HFFc6 (cell line): ENCODE measurements at places on chromosomes 6 and 20. TPM values are rescaled to one million over a fixed set of nuclear protein-coding genes. Genes with fewer than 3 reads are reported as not detected.

DNA sequence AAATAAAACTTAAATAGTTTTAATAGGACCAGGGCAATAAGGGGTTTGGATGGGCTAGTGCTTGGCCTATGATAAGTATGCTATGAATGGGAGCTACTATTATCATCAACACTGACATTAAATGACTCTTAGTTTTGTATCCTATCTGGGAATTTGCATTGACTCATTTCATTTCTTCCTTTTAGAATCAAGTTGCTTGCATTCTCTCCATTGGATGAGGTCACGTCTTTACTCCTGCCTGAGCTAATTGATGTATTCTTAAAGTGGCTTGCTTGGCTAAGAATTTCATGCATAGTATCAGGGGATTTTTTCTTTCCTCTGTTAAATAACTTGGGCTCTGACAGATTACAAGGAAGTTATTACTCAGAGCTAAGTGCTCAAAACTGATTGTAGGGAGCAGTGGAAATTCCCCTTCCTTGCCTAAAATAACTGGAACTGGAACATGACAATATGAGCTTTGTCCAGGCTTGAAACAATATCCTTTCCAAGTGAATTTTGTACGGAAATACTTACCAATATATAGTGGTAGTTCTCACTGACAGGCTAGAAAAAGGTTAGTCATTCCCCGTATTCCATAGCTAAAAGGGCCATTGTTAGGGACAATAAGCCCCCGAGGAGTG, 169.9 kb downstream of the BCAS1 start:
- no peaks in the 10 kb centered on the region; the same call in 1 of the 2 replicates for H3K27me3 ChIP-seq
- H3K27ac ChIP-seq: peak overlapping the region; percentile 92
- peaks cover 80% of the 10 kb centered on the region for H3K4me1 ChIP-seq
- peak overlapping the region; percentile 72 for H3K4me3 ChIP-seq
- peak; percentile 88 for DNase-seq

DNA sequence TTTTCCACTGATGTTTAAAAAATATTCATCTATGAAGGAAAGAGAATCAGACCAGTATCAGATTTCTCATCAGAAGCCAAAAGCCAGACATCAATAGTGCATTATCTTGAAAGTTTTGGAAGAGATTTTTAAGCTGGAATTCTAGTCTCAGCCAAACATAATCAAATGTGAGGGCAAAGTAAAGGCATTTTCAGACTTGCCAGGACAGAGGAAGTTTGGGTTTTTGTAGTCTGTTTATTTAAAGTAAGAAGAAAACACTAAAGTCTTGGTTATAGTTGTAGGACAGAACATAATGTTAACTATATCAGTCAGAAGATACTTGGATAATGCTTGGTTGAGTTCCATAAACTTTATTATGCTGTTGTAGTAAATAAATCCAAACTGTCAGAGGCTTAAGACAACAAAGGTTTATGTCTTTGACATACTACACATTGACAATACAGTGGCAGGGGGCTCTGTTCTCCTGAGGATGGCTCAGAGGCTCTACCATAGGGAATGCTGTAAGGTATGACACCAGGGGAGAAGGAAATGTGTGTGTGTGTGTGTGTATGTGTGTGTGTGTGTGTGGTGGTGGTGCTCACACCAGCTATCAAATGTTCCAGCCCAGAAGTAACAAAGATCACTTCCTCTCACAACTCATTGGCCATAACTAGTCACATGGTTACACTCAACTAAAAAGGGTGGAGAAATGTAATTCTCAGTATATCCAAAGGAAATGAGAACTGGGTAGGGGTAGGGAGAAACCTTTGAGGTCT, 26.7 kb upstream of the YWHAB start:
- DNase-seq: no peak
- H3K27ac ChIP-seq: no peak overlapping the region
- H3K4me1 ChIP-seq: peaks cover 15% of the 10 kb centered on the region
- peaks cover 26% of the 10 kb centered on the region for H3K27me3 ChIP-seq
- no peak overlapping the region for H3K4me3 ChIP-seq

DNA sequence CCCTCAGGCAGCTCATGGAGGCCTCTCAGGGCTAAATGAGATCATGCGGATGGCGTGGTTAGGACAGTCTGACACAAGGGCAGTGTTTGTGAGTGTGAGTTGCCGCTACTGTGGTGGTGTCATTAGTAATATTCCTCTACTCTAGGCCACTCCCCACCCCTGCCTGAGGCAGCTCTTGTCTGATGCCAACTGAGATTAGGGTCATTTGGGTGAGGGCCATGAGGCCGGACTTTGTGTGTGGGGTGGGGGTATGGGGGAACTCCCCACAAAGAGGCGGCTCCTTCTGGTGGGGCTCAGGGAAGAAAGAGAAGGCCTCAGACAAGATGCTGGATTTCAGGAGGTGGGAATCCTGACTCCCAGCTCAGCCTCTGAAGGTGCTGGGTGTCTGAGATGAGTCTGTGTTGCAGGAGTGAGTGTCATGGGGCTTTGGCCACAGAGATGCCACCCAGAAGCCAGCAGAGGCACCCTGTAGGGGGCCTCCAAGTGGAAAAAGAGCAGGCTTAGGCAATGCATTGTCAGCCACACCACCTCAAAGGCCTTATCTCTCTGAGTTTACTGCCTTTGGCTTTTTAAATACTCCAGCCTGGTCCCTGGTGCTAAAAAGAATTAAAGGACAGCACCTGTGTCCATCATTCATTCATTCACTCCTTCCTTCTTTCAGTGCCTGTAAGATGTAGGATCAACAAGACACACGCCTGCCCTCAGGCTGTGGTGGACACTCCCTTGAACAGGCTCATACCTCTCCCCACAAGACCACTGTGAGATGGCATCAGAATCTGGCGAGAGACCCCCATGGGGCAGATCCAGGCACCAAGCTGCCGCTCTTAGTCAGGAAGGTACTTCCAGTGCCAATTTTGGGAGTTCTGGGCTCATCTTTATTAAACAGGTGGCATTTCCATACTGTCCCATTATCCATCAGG, 175.2 kb downstream of the MRPL14 start:
- H3K36me3 ChIP-seq: peaks cover 5% of the 10 kb centered on the region
- no peak overlapping the region for H3K4me3 ChIP-seq
- peak; percentile 26 for DNase-seq
- no peak overlapping the region; the same call in 1 of the 2 replicates for H3K27ac ChIP-seq
- peaks cover 36% of the 10 kb centered on the region for H3K4me1 ChIP-seq

DNA sequence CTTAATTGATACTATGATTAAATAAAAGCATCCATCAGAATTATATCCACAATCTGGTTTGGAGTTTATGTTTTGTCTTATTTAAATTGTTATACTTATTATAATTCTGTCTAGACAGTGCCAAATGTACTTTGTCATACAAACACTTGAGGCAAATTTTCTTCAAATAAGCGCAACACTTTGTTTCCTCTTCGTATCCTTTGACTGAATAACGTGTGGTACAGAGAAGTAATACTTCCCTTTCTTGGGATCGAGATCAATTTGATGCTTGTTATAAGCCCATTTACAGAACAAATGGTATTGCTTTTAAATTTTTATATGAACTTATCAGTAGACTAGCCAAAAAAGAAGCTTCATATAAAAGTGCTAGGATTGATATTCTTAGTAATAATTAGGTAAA, 111.0 kb downstream of the ATG5 start:
- DNase-seq: no peak
- H3K36me3 ChIP-seq: peaks cover 9% of the 10 kb centered on the region
- peaks cover 56% of the 10 kb centered on the region for H3K4me1 ChIP-seq
- H3K27me3 ChIP-seq: no peaks in the 10 kb centered on the region

DNA sequence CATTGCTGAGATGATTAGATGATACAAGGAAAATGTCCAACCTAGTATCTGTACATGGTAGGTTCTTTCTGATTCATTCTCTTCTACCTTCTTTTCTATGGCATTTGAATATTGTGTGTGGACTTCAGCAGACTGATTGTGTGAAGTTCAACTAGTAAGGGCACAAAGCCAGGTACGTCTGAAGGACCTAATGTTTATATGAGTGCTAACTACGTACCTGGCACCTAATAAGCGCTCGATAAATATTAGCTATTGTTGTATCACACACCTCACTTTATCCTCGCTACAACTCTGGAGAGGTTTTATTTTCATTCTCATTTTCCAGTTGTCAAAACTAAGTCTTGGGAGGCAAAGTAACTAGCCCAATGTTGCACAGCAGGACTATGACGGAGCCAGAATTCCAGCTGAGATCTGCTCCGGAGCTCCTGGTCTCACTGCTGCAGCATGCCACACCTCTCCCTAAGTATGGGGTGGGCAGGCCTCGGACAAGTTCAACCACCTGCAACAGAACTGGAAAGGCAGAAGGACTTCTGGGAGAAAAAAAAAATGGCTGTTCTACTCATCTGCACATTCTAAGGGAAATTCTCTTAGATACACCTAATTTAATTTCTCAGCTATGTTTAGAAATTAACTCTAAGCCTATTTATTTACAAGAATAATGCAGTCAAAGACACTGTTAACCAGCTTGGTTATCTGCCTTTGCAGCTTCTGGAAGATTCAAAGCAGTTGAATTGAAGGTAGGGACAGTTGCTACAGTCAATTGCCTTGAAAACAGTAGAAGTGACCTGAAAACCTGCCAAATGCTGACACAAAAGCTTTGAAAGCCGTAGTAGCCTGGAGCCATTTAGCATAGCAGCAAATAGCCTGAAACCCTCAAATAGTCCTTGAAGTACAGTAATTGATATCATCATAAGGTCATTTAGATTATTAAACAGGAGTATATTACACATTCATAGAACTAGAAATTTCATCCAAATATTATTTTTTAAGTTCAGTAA, 165.0 kb downstream of the PDE7B start:
- H3K27me3 ChIP-seq: no peaks in the 10 kb centered on the region
- H3K27ac ChIP-seq: peak overlapping the region; percentile 58; the same call in 1 of the 2 replicates
- no peak overlapping the region for H3K4me3 ChIP-seq
- H3K4me1 ChIP-seq: peaks cover 64% of the 10 kb centered on the region
- DNase-seq: peak; percentile 23
- H3K36me3 ChIP-seq: peaks cover 3% of the 10 kb centered on the region; the same call in 1 of the 2 replicates

DNA sequence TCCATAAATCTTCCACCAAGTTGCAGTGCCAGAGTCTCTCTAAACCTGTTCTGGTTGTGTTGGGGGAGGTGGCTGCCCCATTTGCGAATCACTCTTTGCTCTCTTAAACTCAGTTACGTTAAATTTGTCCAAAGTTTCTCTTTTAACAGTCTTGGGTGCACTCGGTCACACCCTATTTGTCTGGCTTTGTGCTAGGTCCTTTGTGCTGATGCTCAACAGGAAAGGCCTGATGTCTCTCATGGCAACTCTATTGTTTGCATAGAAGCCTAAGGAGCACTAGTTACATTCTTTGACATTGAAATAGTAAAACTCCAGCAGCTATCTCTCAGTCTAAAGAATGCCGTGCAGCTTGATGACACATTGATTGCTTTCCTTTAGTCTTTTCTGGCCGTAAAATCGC, 105.1 kb downstream of the TRMT11 start:
- no peak overlapping the region for H3K27ac ChIP-seq
- H3K4me3 ChIP-seq: no peak overlapping the region
- no peaks in the 10 kb centered on the region for H3K4me1 ChIP-seq
- no peaks in the 10 kb centered on the region for H3K27me3 ChIP-seq
- DNase-seq: no peak

GRCh38 chr20:48919882-48920526, 1.5 kb upstream of the ARFGEF2 start:
- peaks cover 8% of the 10 kb centered on the region for H3K27me3 ChIP-seq
- H3K4me3 ChIP-seq: peak overlapping the region; percentile 91
- H3K4me1 ChIP-seq: peaks cover 41% of the 10 kb centered on the region
- DNase-seq: no peak

GRCh38 chr6:44078827-44079671, 48.2 kb downstream of the MRPL14 start:
- no peak overlapping the region for H3K27ac ChIP-seq
- H3K36me3 ChIP-seq: no peaks in the 10 kb centered on the region
- H3K4me3 ChIP-seq: no peak overlapping the region
- no peaks in the 10 kb centered on the region; the same call in 1 of the 2 replicates for H3K27me3 ChIP-seq
- peaks cover 9% of the 10 kb centered on the region for H3K4me1 ChIP-seq

DNA sequence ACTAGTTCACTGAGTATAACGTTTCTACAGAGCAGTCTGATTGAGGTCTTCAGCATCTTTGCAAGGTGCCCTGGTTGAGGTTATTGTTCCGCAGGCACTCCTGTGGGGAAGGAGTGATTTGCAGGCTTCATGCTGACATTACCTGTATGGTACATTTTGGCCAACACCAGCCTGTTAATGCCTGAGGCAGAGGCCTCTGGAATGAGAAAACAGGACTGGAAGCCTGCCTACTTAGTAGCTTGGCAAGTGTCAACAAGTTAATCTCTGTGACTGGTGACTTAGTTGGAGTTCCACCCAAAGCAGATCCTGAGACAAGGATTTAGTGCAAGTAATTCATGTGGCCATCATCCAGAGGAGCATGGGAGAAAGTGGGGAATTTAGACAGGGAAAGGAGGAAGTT, 24.6 kb downstream of the MAS1 start:
- H3K27ac ChIP-seq: no peak overlapping the region
- peaks cover 41% of the 10 kb centered on the region for H3K27me3 ChIP-seq
- H3K36me3 ChIP-seq: peaks cover 8% of the 10 kb centered on the region; the same call in 1 of the 2 replicates
- peaks cover 20% of the 10 kb centered on the region for H3K4me1 ChIP-seq
- no peak overlapping the region for H3K4me3 ChIP-seq

DNA sequence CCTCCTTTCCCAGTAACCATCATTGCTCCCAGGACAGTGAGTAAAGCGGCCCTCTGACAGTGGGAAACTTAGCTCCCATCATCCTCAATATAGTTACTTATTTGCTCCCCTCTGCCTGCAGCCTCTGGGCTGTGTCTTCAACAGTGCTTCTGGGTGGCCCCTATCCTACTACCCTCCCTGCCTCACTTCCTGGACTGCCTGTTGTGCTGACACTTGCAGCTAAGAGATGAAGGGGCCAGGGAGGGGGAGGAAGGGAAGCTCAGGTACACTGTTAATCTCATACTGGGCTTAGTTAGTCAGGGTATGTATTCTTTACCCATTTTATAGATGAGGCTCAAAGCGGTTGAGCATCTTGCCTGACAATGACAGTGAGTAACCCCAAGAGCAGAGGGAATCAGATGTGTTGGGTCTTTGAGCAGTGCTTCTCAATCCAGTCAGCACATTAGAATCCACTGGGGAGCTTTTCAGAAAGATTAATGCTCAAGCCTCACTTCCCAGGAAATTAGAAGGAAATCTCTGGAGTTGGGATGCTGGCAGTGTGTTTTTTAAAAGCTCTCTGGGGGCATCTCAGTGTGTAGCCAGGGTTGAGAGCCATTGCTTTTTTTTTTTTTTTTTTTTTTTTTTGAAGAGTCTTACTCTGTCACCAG, 27.1 kb upstream of the KCNK5 start:
- H3K4me3 ChIP-seq: no peak overlapping the region
- H3K4me1 ChIP-seq: no peaks in the 10 kb centered on the region
- no peak for DNase-seq
- no peak overlapping the region for H3K27ac ChIP-seq

MYO6 gene
- 17.1 to 19.7 TPM (median 17.4 TPM) in 3 replicates for total RNA-seq

BYSL gene
- 32.5 to 47.7 TPM (median 36.3 TPM) in 3 replicates for total RNA-seq
